ENCODE measurements at places on chromosomes 16 and 17.

DNA sequence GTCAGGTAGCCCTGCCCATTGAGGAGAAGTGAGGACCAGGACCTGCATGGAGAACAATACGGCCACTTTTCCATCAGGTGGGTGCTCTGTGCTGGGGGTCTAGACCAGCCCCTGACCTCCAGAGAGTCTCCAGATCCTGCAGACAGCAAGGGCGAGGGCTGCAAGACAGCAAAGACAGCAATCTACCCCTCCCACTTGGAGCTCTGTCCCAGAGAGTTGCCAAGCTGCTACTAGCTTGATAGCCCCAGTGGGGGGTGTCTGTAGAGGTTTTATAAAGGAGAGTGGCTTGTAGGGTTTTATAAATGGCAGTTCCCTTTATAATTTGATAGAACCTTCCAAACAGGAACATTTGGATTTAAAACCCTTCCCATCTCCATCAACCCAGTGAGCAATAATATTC, 16.7 kb upstream of the SLFN11 start:
- H3K36me3 ChIP-seq = no peaks in the 10 kb centered on the region
- no peaks in the 10 kb centered on the region for H3K4me1 ChIP-seq
- H3K4me3 ChIP-seq = no peak overlapping the region
- no peak for DNase-seq

DNA sequence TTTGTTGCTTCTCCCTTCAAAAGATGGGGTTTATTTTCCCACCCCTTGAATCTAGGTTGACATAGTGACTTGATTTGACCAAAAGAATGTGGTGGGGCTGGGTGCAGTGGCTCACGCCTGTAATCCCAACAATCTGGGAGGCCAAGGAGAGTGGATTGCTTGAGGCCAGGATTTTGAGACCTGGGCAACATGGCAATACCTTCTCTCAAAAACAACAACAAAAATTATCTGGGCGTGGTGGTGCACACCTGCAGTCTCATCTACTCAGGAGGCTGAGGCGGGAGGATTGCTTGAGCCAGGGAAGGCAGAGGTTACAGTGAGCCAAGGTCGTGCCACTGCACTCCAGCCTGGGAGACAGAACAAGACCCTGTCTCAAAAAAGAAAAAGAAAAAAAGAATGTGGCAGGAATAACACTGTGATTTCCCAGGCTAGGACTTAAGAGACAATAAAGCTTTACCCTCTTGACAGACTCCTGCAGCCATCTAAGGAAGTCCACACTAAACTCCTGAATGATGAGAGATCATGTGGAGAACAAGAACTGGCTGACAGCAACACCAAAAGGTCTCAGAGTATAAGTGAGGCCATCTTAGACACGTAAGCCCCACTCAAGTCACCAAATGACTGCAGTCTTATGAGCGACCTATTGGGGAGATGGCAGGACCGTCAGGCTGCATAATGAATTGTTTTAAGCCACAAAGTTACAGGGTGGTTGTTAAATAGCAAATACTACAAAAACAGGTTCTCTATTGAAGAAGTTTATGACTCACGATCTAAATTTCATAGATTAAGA, 37.0 kb downstream of the FBXL20 start:
- H3K36me3 ChIP-seq = no peaks in the 10 kb centered on the region
- no peak overlapping the region for H3K27ac ChIP-seq
- DNase-seq = peak; percentile 69
- no peaks in the 10 kb centered on the region for H3K4me1 ChIP-seq

DNA sequence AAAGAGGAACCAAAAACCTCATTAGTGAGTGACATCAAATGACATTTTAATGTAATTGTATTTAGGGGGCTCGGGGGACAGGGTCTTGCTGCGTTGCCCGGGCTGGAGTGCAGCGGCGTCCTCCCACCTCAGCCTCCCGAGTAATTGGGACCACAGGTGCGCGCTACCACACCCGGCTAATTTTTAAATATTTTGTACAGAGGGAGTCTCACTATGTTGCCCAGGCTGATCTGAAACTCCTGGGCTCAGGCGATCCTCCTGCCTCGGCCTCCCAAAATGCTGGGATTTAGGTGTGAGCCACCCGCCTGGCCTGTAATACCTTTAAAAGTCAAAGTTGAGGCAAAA, 581 bp downstream of the SNRNP25 start:
- no peak for DNase-seq
- H3K4me1 ChIP-seq = peaks cover 6% of the 10 kb centered on the region
- H3K27ac ChIP-seq = peak overlapping the region; percentile 14
- H3K27me3 ChIP-seq = no peaks in the 10 kb centered on the region
- H3K36me3 ChIP-seq = peaks cover 47% of the 10 kb centered on the region

DNA sequence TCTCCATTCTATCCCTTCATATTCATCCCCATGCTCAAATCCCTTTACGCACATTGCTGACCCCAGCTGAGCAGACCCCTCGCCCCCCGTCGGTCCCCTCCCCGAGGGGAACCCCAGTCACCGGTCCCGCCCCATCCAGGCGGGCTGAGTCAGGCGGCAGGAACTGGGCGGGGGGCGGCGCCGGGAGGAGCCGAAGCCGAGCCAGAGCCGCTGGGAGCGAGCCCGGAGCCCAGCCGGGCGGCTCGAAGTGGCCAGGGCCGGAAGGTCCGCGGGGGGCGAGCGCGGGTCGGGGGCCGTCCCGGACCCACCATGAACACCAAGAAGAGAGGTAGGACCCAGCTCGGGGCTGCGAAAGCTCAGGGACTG, 8.6 kb downstream of the RIPOR1 start:
- no peaks in the 10 kb centered on the region for H3K27me3 ChIP-seq
- DNase-seq = no peak
- H3K36me3 ChIP-seq = peaks cover 31% of the 10 kb centered on the region
- H3K27ac ChIP-seq = peak overlapping the region; percentile 73
- peaks cover 19% of the 10 kb centered on the region for H3K4me1 ChIP-seq

DNA sequence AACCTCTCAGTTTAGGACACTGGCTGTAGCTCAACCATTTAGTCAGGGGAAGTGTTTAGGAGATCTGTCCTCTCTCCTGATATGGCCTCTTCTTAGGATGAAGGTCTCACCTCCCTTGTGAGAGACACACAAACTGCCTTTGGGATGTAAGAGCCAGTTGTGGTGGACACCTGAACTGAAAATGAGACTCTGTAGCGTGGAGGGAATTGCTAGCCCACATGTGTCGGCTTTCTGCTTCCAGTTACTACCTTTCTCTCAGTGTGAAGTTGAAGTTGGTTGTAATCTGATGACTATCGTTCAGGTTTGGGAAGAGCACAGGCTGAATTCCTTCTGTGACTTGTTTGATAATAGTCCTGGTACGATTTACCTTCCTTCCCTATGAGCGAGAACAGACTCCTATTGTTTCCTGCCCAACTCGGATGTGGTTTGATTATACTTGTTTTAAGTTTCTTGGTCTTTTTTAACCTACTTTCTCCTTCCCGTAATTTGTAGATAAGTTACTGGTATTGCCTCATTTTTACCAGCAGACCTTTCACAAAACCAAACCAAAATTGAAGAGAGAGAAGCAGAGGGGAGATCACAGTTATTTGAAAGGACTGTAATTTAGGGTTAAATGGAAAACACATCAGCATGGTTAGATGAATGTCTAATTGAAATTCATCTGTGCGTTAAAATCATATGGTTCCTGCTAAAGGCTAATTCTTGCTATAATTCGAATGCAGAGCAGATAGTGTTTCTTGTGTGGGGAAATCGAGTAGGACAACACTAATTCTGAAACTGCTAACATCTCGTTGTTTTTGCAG, 43.2 kb downstream of the CLEC16A start:
- H3K4me1 ChIP-seq = peaks cover 27% of the 10 kb centered on the region
- H3K36me3 ChIP-seq = no peaks in the 10 kb centered on the region
- no peak for DNase-seq
- H3K27me3 ChIP-seq = no peaks in the 10 kb centered on the region
- H3K27ac ChIP-seq = no peak overlapping the region

DNA sequence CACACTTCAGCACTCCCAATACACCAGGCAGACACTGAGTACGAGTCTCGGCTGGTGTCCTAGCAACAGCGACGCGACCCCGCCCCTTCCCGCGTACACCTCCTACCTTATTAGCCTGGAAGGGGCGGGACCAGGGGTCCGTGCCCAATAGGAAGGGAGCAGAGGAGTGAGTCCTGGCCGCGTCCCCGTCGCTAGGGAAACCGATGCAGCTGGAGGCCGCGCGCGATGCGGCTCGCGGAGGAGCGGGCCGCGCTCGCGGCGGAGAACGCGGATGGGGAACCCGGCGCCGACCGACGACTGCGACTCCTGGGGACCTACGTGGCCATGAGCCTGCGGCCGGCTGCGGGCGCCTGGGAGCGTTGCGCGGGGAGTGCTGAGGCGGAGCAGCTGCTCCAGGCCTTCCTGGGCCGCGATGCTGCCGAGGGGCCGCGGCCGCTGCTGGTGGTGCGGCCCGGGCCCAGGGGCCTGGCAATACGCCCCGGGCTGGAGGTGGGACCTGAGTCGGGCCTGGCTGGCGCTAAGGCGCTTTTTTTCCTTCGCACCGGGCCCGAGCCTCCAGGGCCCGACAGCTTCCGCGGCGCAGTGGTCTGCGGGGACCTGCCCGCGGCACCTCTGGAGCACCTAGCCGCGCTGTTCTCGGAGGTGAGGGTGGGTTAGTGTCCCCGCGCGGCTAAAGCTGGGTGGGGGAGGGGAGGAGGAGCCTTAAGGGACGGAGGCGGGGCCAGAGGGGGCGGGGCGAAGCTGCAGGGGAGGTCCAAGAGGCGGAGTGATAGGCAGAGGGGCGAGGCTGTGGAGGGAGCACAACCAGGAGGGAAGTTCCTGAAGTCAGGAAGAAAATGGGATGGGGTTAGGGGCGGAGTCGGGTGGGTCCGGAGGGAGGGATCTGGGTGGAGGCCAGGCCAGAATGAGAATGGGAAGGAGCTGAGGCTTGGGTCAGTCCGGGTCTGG, at the start of gene DNAH9:
DNAH9 (plus strand) TSS at position 197 of the 948 bp plus-strand sequence; CDS start at position 226, 29 bp downstream.
- no peaks in the 10 kb centered on the region for H3K27me3 ChIP-seq
- DNase-seq = peak; percentile 50
- H3K36me3 ChIP-seq = no peaks in the 10 kb centered on the region
